Airway epithelial cell (primary cell): ENCODE measurements at places on chromosomes 4 and X. TPM values are rescaled to one million over a fixed set of nuclear protein-coding genes. Genes with fewer than 3 reads are reported as not detected.

The USP17L29 gene
- not detected in 2 replicates for total RNA-seq

The VCX gene
- total RNA-seq: 0.63 TPM in 1 of 2 replicates, not detected in the other

The RBM47 gene
- total RNA-seq: 32.1 and 44.1 TPM in 2 replicates

The SSX4B gene
- total RNA-seq: not detected in 2 replicates
